Stimulated activated CD4-positive, alpha-beta T cell treated with anti-CD3 and anti-CD28 coated beads, Interleukin-2, amount 100 ng/mL, for 4 hours (primary cell): ENCODE measurements at places on chromosomes 4 and X.

GRCh38 chrX:153412746-153413720, 1.8 kb downstream of the ZFP92 start:
- DNase-seq, result no peak

GRCh38 chr4:38125816-38126215, 165.6 kb downstream of the PTTG2 start:
- no peak for DNase-seq

DNA sequence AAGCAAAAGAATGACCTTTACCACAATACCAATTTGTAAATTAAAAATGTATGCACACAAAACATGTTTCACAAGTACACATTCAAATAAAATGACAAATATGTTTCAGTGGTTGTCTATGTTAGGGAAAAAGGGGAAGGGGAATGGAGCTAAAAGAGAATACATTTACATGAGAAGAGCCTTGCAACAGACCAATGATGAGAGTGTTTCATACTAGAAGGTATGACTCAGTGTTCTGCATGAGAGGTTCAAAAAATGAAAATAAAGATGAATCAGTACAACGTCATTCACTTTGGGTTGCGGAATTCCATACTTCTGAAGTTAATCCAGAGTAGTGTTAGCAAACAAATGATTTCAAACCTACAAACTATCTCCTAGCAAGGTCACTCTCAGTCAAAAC, 51.7 kb downstream of the RPGR start:
- DNase-seq, result no peak

GRCh38 chr4:111641813-111642579, 503.3 kb upstream of the FAM241A start:
- DNase-seq, result no peak

GRCh38 chrX:72609313-72609712, 36.7 kb upstream of the HDAC8 start:
- no peak for DNase-seq

GRCh38 chrX:130772105-130772775, 130.8 kb downstream of the ENOX2 start:
- DNase-seq, result no peak

DNA sequence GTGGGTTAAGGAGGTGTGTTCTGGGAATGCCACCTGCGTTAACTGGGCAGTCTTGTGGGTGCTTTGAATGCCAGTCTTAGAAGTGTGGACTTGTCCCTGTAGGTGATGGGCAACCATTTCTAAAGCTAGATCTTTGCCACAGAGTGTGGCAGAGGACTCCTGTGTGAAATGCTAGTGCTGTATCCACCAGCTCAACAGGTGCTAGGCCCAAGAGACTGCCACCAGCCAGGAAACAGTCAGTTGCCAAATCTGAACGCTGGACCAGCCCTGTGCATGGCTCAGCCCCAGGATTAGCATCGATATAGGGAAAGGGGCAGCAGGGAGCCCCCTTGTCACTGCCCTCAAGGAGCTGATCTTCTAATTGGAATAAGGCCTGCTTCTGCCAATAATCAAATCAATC, 35.3 kb downstream of the STARD8 start:
- no peak for DNase-seq

DNA sequence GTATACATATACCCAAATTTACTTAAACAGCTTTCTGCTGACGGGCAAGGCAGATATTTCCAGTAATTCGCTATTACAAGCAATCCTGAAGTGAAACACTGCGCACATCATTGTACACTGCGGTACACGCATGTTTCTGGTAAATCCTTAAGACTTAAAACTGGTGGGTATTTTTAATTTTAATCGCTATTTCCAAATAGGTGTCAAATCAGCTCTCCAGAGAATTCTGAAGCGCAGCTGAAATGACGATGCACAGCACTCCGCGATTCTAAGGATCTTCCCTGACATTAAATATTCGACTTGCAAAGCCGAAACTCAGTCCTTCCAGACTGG, 361 bp downstream of the TMEM128 start:
- no peak for DNase-seq

- no peak for DNase-seq
Measured at GRCh38 chrX:146278381-146278780, 460.8 kb downstream of the SLITRK2 start.
